Stimulated activated CD4-positive, alpha-beta T cell treated with anti-CD3 and anti-CD28 coated beads, TNF-alpha, amount 100 ng/mL, for 4 hours (primary cell): ENCODE measurements at places on chromosomes 3 and 15.

- no peak for DNase-seq
Measured at GRCh38 chr3:32424581-32425250, 33.1 kb downstream of the CMTM7 start.

DNA sequence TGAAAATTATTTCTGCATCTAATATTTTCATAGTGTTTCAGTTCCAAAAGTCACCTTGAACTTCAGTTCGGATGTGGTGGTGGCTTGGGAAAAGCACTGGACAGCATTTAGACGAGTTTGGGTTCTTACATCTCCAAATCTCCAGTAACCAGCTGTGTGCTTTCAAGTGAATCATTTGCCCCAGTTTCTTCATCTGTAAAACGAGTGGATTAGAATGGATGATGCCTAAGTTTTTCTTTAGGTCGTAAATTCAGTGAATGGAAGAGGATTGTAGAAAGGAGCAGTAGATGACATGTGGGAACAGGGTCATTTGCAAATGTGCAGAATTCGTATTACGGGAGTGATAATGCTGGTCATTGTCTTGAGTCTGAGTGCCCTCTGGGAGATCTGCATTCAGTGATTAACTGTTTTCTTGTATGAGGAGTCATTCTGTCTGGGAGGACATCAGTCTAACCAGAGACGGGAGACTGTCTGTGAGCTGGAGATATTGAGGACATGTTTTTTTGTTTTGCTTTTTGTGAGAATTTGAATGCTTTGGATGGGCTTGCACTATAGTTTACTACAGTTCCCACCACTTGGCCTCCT, 641.6 kb upstream of the TBL1XR1 start:
- no peak for DNase-seq

GRCh38 chr15:59798605-59798917, 109.4 kb upstream of the BNIP2 start:
- no peak for DNase-seq

DNA sequence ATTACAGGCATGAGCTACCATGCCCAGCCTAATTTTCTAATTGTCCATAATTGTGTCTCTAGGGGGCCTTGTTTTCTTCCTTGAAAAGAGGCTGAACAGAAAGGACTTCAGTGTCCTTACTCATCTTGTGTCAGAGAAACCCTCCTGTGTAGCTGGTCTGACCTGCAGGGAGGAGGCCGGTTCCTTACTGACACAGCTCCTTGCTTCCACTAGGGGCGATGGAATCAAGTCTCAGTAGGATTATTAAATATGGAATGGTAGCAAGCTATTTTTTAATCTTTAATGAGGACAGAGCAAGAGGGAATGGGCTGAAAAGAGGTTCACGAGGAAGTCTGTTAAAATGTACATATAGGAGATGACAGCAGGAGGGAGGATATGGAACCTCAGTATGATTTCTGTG, 8.6 kb downstream of the LPCAT4 start:
- DNase-seq = no peak

DNA sequence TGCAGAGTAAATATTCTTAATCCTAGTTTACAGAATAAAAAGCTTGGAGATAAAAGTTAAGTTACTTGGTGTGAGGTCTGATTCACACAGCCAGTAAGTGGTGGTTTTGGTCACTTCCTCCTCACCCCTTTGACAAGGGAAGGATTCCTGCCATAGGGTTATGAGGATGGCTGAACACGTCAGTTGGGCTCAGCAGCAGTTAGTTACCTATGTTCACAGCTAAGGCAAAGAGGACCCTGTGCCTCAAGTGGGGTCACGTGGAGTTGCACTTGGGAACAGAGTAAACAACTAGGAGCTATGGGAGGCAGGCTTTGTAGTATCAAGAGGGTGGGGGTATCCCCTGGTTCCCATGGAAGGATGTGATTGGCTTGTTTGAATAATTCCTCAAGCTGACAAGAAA, 232.2 kb downstream of the UBE2E2 start:
- DNase-seq = no peak
